Endothelial cell of umbilical vein (primary cell): ENCODE measurements at places on chromosomes 7 and 10. TPM values are rescaled to one million over a fixed set of nuclear protein-coding genes. Genes with fewer than 3 reads are reported as not detected.

PODXL gene
- total RNA-seq, result 156 and 264 TPM in 2 replicates

ADAP1 gene
- 0.46 and 0.49 TPM in 2 replicates for total RNA-seq

CPN1 gene
- not detected in 2 replicates for total RNA-seq

CCDC172 gene
- total RNA-seq, result not detected in 2 replicates

SFMBT2 gene
- 0.44 and 0.64 TPM in 2 replicates for total RNA-seq

ERVW-1 gene
- not detected in 2 replicates for total RNA-seq

NPC1L1 gene
- not detected in 2 replicates for total RNA-seq

METTL27 gene
- total RNA-seq, result 1.2 and 10.8 TPM in 2 replicates

SDHAF3 gene
- total RNA-seq, result 5.2 and 7.1 TPM in 2 replicates

HHEX gene
- 109 and 110 TPM in 2 replicates for total RNA-seq

CLRN3 gene
- total RNA-seq, result not detected in 2 replicates

NXPH1 gene
- not detected in 2 replicates for total RNA-seq

PLA2G12B gene
- total RNA-seq, result not detected in 2 replicates

CELF2 gene
- total RNA-seq, result 35.5 and 42.6 TPM in 2 replicates

ARHGEF35 gene
- total RNA-seq, result 0.48 and 0.82 TPM in 2 replicates

ZNF239 gene
- total RNA-seq, result 0.44 and 0.51 TPM in 2 replicates

LIPJ gene
- total RNA-seq, result 0.09 TPM in 1 of 2 replicates, not detected in the other

GLCCI1 gene
- 5.1 and 5.6 TPM in 2 replicates for total RNA-seq

GRB10 gene
- 240 and 243 TPM in 2 replicates for total RNA-seq

CNTNAP2 gene
- not detected in 2 replicates for total RNA-seq

OR6B1 gene
- total RNA-seq, result not detected in 2 replicates

DENND2A gene
- total RNA-seq, result 0.33 TPM in 1 of 2 replicates, not detected in the other

SLC39A12 gene
- not detected in 2 replicates for total RNA-seq

BUB3 gene
- total RNA-seq, result 178 and 193 TPM in 2 replicates

GDF10 gene
- not detected in 2 replicates for total RNA-seq

CYP26A1 gene
- total RNA-seq, result 2.1 and 4.4 TPM in 2 replicates

NPTX2 gene
- total RNA-seq, result 0.42 and 0.53 TPM in 2 replicates

TBX20 gene
- total RNA-seq, result not detected in 2 replicates

UFSP1 gene
- total RNA-seq, result 0.93 and 1.6 TPM in 2 replicates
